ENCODE measurements at places on chromosomes 5 and 9. TPM values are rescaled to one million over a fixed set of nuclear protein-coding genes. Genes with fewer than 3 reads are reported as not detected.

DNA sequence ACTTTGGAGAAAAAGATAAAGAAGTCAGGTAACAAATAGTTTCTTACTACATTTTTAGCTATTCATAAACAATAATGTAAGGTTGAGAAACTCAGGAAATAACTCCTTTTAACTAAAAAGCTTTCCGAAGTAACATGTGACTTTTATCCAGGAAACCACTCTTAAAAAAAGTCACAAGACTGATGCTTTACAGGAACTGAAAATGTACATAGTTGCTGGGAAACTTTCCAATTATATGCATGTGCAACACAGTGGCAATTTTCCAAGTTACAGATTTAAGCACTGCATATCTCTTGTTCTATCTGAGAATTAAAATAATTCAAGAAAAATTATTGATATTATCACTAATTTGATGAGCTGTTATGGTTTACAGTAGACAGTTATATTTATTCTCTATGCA is 105.2 kb downstream of the CDH10 start:
- no peak for DNase-seq

Gene TMC1
- 0.23 TPM for total RNA-seq

- DNase-seq: no peak
Observed at GRCh38 chr9:126290871-126291270, 35.8 kb upstream of the MVB12B start.

Gene DMRT2
- 1.0 TPM for total RNA-seq

Gene LRRC19
- total RNA-seq: not detected

GRCh38 chr9:120369608-120370220 is 210.3 kb downstream of the CDK5RAP2 start:
- no peak for DNase-seq

All from GM12878 (cell line).